ENCODE measurements at places on chromosomes 13 and 19. TPM values are rescaled to one million over a fixed set of nuclear protein-coding genes. Genes with fewer than 3 reads are reported as not detected.

HIPK4 gene
- total RNA-seq, result 0.16 TPM

BRME1 gene
- total RNA-seq, result 0.64 TPM

SMIM44 gene
- total RNA-seq, result not detected

LHFPL6 gene
- total RNA-seq, result 8.2 TPM

CCL25 gene
- total RNA-seq, result not detected

TNNI3 gene
- total RNA-seq, result 8.1 TPM

CD22 gene
- 1.1 TPM for total RNA-seq

MTMR6 gene
- 9.1 TPM for total RNA-seq

PRDX2 gene
- 0.59 TPM for total RNA-seq

ONECUT3 gene
- not detected for total RNA-seq

PSG5 gene
- 0.74 TPM for total RNA-seq

OLFM4 gene
- 0.02 TPM for total RNA-seq

EBI3 gene
- total RNA-seq, result 5.0 TPM
